Activated naive CD8-positive, alpha-beta T cell treated with anti-CD3 and anti-CD28 coated beads for 36 hours (primary cell): ENCODE measurements at places on chromosomes 3 and 15.

DNA sequence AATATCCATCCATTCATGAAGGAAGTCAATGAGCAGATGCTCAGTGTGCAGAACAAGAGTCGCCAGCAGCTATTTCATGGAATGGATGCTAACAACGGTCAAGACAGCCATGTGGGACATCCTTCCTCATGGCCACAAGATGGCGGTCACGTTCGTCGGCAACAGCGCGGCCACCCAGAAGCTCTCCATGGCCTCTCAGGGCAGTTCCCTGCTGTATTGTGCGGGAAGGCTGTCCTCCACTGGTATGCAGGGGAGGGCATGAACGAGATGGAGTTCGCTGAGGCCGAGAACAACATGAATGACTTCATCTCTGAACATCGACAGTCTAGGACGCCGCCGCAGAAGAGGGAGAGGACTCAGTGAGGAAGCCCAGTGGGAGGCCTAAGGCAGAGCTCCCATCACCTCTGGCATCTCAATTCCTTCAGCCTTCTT is 208.3 kb downstream of the TJP1 start:
- DNase-seq = no peak

DNA sequence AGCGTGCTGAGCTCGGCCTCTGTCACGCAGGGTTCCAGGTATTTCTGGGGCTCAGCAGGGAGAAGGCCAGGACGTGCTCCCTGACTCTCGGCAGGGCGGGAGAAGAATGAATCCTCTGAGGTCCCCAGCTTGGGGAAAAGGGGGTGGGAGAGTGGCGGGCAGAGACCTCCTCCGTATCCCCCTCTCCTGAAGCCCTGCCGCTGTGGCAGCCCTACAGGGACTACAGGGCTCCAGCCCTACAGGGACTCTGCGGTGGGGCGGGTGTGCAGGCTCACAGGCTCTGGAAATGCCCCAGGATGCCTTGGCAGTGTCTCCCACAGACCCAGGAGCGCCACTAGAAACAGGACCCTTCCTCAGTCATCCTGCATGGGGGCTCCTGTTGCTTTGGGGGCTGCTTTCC is 46.2 kb downstream of the HMCES start:
- DNase-seq = no peak

GRCh38 chr3:10471054-10471688 is 34.2 kb downstream of the ATP2B2 start:
- no peak for DNase-seq

DNA sequence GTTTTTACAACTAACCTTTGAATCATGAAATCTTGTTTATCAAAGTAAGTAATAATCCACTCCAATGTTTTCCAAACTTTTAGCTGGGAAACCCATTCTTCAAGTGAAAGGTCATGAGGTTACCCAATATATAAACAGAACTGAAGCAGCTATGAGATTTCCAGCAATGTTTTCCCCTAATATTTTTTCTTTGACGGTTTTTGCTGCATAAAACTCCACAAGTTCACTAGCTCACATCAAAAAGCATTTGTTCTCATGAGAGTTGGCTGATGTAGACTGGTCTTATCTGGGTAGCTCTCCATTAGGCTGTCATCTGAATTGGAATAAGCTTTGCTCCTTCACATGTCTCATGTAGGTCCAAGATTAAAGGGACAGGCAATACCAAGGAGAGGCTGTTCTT is 241.2 kb upstream of the LRRC3B start:
- DNase-seq = no peak

DNA sequence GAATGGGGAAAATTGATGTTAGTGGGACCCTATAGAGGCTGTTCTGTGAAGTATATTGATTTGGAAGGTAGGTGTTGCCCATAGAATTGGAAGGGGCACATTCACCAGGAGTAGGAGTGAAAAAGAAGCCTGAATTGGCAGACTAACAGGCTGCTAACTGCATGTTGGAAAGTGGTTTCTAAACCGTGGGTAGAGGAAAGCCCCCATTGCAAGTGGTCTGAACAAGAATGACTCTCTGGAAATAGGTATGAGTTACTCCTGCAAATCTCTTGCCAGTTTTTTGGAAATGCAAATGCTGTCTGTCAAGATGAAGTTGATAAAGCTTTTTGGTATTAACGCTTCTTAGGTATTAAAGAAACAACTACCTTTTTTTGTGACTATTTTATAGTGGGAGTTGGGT is 3.5 kb downstream of the UBE2E1 start:
- DNase-seq = peak; percentile 19
